ENCODE measurements at places on chromosomes 3 and 15.

- DNase-seq = no peak
These were observed 15.1 kb upstream of the ZBTB47 start for GRCh38 chr3:42638339-42638842.

- no peak for DNase-seq
These were observed 152.9 kb downstream of the MECOM start for GRCh38 chr3:169510693-169511010.

DNA sequence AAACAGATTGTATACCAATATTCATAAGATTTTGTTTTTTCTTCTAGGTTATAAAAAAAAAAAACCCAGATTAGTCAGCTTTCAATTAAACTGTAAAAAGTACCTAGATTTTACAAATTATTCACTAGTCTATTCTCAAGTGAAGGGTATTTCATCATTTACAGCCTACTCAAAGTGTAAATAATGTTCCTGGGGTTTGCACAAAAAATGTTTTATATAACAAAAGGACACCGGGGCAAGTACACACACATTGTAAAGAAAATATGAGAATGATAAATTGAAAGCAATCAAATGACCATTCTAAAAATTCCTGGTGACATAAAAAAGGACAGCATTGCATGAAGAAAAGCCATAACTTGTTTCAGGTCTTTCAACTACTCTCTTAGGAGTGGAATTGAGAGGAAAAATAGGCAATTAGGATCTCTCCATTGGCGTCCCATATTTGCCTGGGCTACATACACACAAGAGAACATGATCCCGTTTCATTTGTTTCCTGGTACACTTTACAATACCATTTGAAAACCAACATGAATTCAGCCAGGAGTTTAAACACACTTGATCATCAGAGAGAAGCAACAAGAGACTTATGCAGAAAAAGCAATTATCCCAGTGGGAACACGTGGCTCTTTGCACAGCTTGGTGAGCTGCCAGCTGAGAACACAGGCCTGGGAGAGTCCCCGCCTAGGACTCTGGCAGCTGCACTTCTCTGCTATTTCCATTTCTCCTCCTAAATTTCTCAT is 1039.2 kb downstream of the ROBO1 start:
- DNase-seq = no peak

- DNase-seq = no peak
These were observed 144.7 kb downstream of the OSBPL10 start for GRCh38 chr3:31836131-31837075.

GRCh38 chr3:145518639-145519038 is 642.3 kb downstream of the PLOD2 start:
- DNase-seq = no peak

All from activated naive CD8-positive, alpha-beta T cell treated with anti-CD3 and anti-CD28 coated beads, Interleukin-2, amount 50 U/mL, for 24 hours (primary cell).